ENCODE measurements at places on chromosomes 6 and 20.

- no peak for DNase-seq
Measured at GRCh38 chr20:20220134-20220533, 147.8 kb upstream of the INSM1 start.

DNA sequence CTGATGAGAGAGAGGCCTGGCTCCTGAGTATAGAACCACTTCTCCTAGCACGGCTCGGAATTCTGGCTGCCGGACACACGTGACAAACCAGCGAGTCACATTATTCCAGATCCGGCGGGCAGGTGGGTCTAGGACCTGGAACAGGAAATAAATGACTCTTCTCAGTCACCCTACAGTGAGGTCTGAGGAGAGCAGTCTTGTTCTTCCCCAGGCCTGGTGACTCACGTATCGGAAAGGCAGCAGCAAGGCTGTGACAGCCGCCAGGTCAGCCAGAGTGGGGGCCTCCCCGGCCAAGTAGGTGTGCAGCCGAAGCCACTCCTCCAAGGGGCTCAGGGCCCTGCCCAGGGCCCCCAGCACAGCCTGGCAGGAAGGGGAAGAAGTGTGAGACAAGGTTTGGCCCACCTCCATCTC, 2.8 kb downstream of the VARS1 start:
- no peak for DNase-seq

DNA sequence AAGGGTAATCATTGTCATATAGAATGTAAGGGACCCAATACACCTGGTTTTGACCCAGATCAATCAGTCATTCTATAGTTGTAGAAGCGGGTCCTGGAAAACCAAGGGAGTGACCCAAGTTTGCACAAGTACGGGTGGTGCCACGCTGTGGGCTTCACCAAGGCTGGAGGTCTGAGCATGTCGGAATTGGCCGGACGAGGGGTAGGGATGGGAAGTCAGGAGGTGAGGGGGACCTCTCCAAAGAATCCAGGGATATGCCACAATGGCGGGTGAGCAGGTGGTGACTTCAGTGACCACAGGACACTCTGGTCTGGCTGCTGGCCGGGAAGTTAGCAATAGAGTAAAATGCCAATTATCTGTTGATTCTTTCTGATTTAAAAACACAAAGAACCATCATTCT, 186.6 kb upstream of the FOXQ1 start:
- DNase-seq: no peak

GRCh38 chr20:56843817-56844216, 214.7 kb downstream of the TFAP2C start:
- DNase-seq: no peak

- no peak for DNase-seq
Measured at GRCh38 chr6:35086282-35086632, 54.9 kb downstream of the TCP11 start.

DNA sequence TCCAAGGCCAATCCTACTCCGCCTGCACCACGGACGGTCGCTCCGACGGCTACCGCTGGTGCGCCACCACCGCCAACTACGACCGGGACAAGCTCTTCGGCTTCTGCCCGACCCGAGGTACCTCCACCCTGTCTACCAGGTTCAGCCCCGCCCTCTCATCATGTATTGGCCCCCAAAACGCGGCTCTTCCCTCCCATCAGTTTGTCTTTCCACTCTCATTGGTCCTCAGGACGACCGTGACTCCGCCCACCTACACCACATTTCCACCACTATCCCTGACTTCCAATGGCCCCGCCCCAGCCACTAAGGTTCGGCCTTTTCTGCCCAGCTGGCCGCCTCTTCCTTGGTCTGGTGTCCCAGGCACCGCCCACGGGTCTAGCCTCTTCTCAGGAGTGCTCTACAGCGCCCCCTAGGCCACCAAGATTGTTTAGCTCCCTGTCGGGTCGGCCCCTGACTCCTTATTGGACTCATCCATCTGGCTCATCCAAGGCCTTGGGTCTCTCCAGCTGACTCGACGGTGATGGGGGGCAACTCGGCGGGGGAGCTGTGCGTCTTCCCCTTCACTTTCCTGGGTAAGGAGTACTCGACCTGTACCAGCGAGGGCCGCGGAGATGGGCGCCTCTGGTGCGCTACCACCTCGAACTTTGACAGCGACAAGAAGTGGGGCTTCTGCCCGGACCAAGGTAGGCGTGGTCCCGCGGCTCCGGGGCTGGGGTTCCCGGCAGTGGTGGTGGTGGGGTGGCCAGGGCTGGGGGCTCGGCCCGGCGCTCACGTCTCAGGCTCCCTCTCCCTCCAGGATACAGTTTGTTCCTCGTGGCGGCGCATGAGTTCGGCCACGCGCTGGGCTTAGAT, 3.1 kb downstream of the MMP9 start:
- no peak for DNase-seq

- DNase-seq: no peak
Measured at GRCh38 chr6:145247692-145248419, 487.5 kb downstream of the EPM2A start.

GRCh38 chr20:54726687-54727300, 251.4 kb downstream of the DOK5 start:
- no peak for DNase-seq

DNA sequence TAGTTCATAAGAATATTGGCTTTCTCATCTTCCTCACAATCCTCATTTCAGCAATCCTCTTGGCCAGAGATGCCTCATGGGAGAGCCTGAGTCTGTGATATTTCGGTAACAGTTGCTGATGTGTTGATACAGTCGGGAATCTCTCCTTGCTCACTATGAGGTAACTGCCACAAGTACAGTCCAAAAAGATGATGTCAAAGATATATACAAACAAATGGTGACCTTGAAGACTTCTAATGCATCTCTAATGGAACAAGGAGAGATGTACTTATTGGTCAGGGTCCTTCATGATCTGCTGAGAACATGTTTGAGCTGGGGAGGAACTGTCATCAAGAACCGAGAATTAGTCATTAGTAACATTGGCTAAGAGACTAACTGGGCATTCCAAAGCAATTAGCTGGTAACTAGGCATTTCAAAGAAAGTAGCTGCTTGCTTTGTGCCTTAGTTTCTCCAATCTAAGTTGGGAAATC, 56.1 kb downstream of the FILIP1 start:
- DNase-seq: no peak

Data from C1 segment of cervical spinal cord (tissue), 14 donors.